ENCODE measurements at places on chromosomes 11 and 22. TPM values are rescaled to one million over a fixed set of nuclear protein-coding genes. Genes with fewer than 3 reads are reported as not detected.

DNA sequence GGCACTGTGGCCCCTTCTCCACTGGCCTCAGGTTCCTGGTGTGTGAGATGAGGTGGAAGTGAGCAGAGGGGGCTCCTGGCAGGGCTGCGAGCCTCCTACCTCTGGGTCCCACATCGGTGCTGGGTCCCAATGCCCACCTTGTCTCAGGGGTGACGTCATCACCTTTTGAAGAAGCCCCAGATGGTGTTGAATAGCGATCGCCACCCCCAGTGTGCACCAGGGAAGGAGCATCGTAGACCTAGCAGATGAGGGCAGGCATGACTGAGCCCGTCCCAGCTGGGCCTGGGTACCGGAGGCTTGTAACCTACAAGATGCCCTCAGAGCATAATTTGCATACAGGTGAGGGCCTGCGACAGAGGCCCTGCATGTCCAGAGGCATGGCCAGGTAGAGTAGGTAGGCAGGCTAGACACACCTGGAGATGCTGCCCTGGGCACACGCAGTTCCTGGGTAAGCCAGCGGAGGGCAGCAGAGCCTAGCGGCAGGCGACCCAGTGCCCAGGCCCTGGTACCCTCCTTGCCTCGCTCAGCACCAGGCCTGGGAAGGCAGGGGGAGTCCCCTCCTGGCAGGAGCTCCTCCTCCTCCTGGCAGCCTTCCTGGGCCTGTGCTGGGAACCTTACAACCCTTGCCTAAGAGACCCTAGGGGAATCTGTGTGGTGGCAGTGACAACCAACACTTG lies 52.5 kb downstream of the TPCN2 start:
- no peaks in the 10 kb centered on the region for H3K27me3 ChIP-seq
- H3K36me3 ChIP-seq = no peaks in the 10 kb centered on the region
- no peak overlapping the region for H3K4me3 ChIP-seq
- no peak overlapping the region for H3K27ac ChIP-seq

DNA sequence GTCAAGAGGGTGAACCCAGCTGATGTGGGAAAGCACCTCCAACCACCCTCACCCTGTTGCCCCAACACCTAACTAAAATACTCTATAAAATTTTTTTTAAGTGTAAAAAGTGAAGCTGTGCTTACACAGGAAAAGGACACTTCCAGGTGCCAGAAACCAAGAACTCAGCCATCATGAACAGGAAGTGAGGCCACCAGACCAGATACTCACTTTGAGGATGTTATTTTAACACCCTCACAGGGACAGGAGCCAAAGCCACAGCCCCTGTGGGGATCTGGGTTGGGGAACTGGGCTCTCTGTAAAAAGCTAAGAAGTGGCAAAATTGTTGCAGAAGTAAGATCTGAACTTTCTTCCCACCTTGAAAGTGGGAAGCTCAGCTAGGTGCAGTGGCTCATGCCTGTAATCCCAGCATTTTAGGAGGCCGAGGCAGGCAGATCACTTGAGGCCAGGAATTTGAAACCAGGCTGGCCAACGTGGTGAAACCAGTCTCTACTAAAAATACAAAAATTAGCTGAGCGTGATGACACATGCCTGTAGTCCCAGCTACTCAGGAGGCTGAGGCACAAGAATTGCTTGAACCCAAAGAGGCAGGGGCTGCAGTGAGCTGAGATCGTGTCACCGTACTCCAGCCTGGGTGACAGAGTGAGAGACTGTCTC lies 3.8 kb downstream of the RSPH14 start:
- H3K27me3 ChIP-seq = no peaks in the 10 kb centered on the region
- H3K4me3 ChIP-seq = peak overlapping the region; percentile 29

GRCh38 chr11:118984825-118985224 lies 13.1 kb upstream of the CENATAC start:
- H3K27ac ChIP-seq = no peak overlapping the region
- H3K4me3 ChIP-seq = no peak overlapping the region
- no peaks in the 10 kb centered on the region for H3K27me3 ChIP-seq
- DNase-seq = no peak

Gene MS4A12
- total RNA-seq = not detected

Gene MYBPC3
- total RNA-seq = not detected

Measured in activated CD4-positive, alpha-beta T cell treated with anti-CD3 and anti-CD28 coated beads, Interleukin-2, amount 10 ng/mL, durations not matched to agents 7 days and 5 days (primary cell).